ENCODE measurements at places on chromosomes 1 and 21. TPM values are rescaled to one million over a fixed set of nuclear protein-coding genes. Genes with fewer than 3 reads are reported as not detected.

DNA sequence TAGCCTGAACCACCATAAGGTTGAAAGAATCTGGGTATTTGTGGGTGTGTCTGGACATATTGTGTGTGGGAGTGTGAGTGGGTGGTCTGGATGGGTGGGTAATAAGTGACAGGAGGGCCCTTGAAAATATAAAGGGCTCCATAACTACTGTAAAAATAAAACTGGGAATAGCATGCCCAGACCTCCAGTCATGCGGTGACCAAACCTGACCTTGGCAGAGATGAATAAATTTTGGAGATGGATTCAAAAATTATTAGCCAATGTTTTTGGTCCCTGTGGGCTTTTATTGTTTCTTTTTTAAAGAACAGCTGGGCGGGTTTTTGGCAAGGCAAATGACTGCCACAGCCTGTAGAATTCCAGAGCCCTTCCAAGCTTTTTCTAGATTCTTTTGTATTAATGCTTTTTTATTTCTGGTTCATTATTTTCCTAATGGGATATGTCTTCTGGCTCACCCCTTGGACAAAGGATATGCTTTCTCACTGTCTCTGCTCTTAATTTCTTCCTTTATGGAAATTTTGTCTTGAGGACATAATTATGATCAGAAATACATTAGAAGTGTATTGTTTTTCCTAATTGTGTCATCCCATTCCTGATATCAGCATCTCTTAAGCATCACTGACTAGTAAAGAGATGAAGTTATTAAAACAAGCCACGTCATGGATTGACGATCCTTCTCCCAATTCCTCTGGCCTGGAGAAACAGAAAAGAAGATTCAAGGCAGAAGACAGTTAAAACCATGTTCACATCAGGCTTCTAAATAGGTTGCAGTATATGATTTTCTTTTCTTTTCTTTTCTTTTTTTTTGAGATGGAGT is 69.5 kb downstream of the NTMT2 start:
- DNase-seq = no peak

Gene DYRK3
- total RNA-seq = 22.7 TPM

DNA sequence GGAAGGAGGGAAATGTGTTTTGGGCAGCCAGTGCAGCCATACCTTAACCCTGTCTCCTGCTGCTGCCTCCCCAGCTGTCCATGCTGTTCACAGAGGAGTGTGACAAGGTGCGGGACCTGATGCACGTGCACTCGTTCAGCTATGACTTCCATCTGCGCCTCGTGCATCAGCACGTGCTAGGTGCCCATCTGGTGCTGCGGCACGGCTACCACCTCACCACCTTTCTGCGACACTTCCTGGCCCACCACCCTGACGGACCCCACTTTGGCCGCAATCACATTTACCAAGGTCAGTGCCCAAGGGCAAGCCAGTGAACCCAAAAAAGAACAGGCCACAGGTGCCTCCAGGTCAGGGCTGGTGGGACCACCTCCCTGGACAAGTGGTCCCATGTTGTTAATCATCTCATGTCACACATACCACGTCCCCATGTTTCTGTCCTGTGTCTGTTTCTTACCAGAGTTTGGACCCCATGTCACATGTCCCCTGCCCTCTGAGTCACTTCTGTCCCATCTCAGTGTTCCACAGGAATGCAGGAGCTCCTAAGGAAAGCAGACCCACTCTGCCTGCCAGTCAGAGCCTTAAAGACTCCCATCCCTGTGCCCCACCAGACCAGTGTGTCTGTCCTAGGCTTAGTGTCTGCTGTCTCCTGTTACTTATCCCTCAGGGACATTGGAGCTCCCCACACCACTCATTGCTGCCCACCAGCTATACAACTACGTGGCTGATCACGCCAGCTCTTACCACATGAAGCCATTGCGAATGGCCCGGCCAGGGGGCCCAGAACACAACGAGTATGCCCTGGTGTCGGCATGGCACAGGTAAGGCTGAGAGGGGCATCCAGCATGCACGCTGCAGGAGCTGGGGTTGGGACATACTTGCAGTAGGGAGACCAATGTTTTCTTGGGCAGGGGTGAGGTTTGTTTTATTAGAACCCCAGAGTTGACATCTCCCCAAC is 6.6 kb downstream of the HYI start:
- DNase-seq = no peak

Gene MPL
- total RNA-seq = 0.09 TPM

Gene FCRLB
- 0.19 TPM for total RNA-seq

DNA sequence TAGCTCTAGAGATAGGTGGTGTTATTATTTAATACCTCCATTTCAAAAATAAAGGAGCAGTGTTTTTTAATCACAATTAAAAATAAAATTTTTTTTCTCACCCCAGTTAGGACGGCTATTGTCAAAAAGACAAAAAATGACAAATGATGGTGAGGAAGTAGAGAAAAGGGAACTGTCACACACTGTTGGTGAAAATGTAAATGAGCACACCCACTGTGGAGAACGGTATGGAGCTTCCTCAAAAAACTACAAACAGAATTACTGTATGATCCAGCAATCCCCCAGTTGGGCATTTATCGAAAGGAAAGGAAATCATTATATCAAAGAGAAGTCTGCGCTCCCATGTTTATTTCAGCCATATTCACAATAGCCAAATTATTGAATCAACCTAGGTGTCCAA is 148.7 kb upstream of the NR5A2 start:
- no peak for DNase-seq

DNA sequence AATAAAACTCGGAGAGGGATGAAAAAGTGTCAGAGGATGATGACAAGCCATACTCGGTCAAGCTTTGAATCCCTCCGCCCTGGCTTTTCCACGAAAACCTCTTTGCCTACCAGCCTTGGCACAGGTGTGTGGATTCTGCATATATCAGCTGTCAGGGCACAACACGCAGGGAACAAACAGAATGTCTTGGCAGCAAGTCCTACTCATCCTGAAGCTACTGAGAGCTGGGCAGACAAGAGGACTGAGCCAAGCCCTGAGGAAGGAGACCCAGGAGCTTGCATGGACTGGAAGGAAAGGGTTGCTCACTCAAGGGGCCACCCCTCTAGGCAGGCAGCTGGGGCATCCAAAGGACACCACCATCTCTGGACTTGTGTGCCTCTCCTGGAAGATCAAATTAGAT is 132.4 kb downstream of the HMGB4 start:
- no peak for DNase-seq

- DNase-seq = no peak
Observed at GRCh38 chr1:2415337-2415736, 3.0 kb upstream of the PEX10 start.

DNA sequence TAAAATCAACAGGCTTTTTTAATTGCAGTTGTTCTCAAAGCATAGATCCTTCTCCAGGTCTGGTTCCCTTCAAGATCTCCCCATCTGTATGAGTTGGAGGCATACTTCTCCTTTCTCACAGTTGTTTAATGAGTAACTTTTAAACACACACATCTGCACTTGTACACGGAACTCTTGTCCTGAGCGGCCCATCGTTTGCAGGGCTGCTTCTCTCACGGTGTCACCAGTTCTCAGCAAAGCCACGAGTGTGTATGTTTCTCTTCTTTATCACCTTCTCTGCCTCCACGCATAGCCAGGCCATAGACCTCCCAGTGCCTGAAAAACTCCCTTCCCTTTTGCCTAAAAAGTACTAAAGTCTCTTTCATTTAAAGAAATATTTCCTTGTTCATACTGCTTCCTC is 68.7 kb upstream of the ROR1 start:
- no peak for DNase-seq

Gene SYTL1
- total RNA-seq = 7.9 TPM

GRCh38 chr1:156658496-156658895 is 16.6 kb downstream of the BCAN start:
- no peak for DNase-seq

Gene OR2T29
- not detected for total RNA-seq

GRCh38 chr21:35042836-35043235 is 6.3 kb downstream of the RUNX1 start:
- DNase-seq = no peak

GRCh38 chr1:178488393-178488792 is 8.4 kb downstream of the CLEC20A start:
- no peak for DNase-seq

DNA sequence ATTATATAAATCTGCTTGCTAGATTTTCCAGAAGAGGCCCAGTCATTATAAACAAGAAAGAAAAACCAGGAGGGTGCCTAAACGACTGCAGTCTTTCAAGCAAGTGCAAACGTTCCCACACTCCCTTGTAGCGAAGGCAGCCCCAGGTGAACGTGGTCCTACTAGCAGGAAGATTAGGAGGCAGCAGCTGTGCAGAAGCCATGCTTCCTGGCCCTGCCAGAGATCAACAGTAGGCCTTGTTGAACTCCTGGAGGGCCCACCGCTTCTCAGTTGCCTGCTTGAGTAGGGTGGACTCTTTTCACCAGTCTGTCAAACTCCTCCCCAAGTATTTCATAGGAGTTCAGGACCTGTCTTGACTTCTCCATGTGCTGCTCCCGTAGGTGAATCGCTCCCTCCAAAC is 163.0 kb upstream of the GORAB start:
- no peak for DNase-seq
